ENCODE measurements at places on chromosomes 12 and 14.

- DNase-seq, result no peak
These were observed 6.7 kb downstream of the PSEN1 start for GRCh38 chr14:73143003-73143402.

DNA sequence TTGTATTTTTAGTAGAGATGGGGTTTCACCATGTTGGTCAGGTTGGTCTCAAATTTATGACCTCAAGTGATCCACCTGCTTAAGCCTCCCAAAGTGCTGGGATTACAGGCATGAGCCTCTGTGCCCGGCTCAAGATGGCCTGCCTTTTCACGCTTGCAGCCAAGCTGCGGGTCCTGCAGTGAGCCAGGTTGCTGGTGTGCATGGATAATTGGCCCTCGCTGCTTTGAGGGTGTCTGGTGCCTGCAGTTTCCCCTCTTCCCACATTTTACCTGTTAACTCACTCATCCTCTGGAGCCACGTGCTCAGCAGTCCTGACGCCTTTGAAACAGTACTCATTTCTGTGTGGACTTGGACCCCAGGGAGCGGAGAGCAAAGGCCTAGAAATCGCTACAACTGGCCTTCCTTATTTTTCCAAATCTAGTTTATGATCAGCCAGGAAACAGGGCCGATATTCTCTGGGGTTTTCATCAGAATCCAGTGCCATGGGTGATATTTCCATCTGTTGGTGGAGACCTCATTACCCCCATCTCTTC lies 42.2 kb downstream of the TPCN1 start:
- DNase-seq, result no peak

DNA sequence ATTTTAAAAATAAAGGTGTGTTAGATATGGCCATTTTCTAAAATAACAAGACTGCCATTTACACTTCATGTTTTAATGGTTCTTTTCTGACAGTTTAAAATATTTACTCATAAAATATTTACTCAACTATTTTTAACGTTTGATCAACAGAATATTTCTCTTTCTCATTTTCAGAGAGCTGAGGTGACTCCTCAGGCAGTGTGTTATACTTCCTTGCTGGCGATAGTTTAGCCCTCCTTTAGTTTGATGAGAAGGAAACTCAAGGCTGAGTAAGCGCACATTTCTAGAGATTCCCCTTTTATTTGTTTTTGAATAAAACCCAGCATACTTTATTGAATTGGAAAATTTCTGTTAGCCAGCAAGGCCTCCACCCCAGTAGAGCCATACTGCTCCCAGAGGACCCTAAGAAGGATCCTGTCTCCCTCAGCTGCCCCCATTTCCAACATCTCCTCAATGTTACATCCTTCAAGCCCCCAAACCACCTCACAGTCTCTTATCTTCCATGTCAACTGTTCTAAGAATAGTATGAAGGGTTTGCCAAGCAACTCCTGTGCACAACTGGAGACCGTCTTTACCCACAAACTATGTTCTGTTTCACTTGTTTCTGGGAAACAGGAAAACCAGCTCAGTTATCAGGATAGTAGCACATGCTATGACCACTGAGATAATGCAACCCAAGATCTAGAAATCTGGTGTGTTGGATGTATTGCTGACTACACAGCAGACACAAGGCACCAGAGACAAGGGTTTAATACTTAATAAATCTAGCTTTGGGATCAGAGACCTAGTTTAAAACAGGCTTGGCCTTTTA lies 129.5 kb downstream of the STXBP6 start:
- no peak for DNase-seq

- DNase-seq, result no peak
These were observed 171.2 kb downstream of the ERC1 start for GRCh38 chr12:1162081-1162760.

GRCh38 chr14:91270188-91270587 lies 25.7 kb upstream of the GPR68 start:
- no peak for DNase-seq

GRCh38 chr14:102164965-102165364 lies 25.3 kb downstream of the WDR20 start:
- DNase-seq, result no peak

DNA sequence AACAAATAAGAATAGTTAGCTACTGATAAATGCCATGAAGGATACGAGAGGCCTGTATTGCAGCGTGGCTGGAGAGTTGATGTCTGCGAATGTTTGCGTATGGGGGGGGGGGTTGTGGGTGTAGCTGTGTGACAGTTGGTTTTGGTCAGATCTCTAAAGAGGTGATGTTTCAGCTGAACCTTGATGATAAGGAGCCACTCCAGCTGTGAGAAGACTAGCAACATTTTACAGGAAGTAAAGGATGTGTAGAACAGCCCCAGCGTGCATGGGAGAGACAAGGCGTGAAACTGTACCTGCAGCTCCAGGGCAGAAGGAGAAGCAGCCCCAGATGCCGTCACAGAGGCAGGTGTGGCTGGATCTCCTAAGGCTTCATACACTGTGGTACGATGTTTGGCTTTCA lies 416.9 kb downstream of the TMEM132D start:
- DNase-seq, result no peak

DNA sequence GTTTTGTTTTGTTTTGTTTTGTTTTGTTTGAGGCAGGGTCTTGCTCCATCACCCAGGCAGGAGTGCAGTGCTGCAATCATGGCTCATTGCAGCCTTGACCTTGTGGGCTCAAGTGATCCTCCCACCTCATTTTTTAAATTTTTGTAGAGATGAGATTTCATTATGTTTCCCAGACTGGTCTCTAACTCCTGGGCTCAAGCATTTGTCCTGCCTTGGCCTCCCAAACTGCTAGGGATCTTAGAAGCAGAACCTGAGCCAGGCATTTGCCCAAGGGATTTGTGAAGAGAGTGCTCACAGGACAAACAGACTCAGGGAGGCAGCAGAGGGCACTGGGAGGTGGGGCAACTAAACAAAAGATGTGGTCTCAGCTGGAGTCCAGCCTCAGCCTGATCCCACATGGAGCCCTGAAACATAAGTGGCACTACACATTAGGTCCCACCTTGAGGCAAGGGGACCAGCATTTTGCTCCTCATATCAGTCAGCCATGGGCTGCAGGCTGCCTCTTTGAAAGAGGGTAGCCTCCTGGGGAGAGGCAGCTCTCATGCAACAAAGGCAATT lies 86.2 kb upstream of the CMKLR1 start:
- no peak for DNase-seq

- DNase-seq, result no peak
These were observed 36.0 kb downstream of the GCH1 start for GRCh38 chr14:54866588-54866987.

DNA sequence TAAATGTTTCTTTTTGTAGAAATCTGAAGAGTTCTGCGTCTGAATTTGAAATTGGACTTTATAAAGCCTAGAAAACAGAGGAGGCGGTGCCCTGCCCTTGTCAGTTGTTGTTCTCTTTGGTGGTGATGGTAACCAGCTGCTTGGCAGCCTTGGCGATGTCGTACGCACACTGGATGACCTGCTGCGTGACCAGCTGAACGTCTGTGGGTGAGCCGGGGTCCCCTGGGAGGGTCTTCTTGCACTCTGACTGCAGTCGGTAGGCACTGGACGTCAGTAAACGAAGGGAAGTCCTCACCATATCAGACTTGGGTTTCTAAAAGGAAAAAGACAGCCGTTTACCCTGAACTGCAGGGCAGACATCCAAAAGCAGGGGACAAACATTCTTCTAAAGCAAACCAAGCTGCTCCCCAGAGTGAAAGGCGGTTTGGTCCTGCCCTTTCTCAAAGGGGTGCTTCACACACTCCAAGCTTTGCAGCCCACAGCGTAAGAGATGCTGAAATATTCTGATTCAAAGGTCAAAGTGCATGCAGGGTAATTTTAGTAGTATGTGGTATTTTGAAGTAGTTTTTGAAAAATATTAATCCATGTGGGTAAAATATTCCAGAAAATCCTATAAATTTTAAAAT lies 32.9 kb downstream of the TCHP start:
- no peak for DNase-seq

- DNase-seq, result no peak
These were observed 105.8 kb upstream of the ATXN7L3B start for GRCh38 chr12:74431801-74432200.

DNA sequence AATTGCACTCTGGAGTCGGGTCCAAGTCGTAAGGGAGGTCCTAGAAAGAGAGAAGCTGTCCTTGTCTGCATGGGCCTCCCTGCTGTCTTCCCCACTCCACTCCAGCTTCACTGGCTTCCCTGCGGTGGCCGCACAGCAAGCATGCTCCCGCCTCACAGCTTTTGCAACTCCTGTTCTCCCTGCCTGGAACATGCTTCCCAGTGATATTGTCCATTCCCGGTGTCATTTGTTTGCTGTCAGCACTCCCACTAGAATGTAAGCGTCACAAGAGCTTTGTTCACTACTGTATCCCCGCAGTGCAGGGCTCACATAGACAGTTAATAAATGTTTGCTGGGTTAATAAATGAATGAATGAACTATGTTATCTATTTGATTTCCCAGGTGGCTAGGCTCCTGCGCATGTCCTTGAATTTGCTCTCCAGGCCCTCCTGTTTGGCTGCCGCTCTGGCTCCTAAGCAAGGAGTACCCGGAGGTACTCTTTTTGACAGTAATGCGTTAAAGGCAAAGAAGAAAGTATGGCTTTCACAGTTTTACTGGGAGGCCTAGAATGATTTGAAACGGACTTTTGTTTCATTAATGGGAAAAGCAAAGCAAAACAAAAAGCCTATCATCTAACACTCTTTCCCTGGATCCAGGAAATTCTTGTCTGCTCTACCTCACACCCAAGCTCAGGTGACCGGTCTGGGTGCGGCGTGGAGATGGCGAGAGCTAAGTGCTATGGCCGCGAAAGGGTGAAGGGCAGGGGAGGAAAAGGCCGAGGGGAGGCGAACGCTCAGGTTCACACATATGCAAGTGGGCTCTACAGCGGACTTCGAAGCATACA lies 6.2 kb upstream of the SLC7A7 start:
- DNase-seq, result no peak

GRCh38 chr14:27392153-27392552 lies 794.3 kb upstream of the NOVA1 start:
- DNase-seq, result no peak

DNA sequence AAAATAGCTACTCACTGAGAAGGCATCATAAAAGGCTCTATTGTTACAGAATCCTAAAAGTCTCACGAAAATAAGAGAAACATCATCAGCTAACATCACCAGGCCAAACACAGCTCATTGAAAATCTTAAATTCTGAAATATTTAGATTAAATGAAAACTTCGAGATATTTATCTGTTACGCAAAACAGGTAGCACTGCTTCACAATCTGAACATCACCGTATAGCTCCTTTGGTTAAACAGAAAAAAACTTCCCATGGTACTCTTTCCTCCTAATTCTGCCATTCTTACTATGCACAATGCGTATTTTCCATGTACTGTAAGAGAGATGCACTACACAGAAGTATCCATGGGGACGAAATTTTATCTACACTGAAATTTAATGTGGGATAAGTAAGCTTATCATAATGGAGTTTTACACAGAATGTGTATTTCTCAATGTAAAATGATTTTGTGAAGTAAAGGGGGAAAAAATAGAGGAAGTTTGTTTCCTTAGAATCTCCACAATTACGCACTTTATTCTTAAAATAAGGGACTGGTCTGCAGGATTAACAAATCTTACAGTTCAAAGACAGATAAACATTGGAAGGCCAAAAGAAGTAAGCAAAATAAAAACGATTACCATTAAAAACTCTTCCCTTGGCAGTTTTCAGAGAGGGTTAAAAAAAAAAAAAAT lies 1.9 kb downstream of the SGPP1 start:
- no peak for DNase-seq

- no peak for DNase-seq
These were observed 68.2 kb downstream of the SLC15A4 start for GRCh38 chr12:128755566-128755965.

DNA sequence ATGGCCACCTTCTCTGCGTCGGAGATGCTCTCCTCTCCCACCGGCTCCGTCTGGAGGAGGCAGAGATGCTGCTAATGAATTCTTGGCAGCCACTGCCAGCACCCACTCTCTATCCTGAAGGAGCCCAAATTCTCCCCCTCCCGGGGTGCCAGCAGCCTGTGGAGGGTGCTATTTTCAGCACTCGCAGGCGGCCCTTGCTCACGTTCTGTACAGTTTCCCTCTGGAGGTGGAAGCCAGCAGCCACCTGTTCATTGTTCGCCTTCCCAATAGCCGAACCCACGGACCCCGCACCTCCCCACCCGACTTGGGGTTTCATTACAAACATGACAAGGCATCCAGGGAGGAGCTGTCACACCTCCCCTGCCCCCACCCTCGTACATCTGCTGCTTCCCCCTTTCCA lies 27.8 kb downstream of the SNRNP35 start:
- no peak for DNase-seq

- DNase-seq, result no peak
These were observed 253.8 kb downstream of the TTC8 start for GRCh38 chr14:89078021-89078795.

GRCh38 chr14:57573173-57573572 lies 79.5 kb upstream of the CCDC198 start:
- no peak for DNase-seq

- DNase-seq, result peak; percentile 48
These were observed 19.9 kb upstream of the NEDD1 start for GRCh38 chr12:96886998-96887677.

GRCh38 chr12:68352067-68352466 lies 19.9 kb upstream of the MDM1 start:
- no peak for DNase-seq

GRCh38 chr12:54126029-54126695 lies 62.6 kb downstream of the SMUG1 start:
- no peak for DNase-seq

- DNase-seq, result no peak
These were observed 42.8 kb upstream of the CPSF6 start for GRCh38 chr12:69196302-69197288.

DNA sequence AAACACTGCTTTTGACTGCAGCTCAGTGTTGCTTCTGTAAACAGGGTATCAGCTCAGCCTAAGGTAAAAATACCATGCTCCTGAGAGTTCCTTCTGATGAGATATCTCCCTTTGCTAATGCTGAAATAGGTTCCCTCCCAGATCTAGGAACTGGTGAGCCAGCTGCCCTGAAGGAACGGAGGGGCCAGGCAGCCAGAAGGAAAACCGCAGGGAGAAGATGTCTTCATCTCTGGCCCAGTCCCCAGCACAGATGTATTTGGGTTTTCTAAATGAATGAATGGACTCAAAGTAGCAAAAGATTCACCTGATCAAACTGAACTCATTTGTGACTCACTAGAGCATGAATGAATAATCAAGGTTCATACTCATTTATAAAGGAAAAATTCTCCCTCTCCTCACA lies 247.8 kb downstream of the MSRB3 start:
- DNase-seq, result no peak

DNA sequence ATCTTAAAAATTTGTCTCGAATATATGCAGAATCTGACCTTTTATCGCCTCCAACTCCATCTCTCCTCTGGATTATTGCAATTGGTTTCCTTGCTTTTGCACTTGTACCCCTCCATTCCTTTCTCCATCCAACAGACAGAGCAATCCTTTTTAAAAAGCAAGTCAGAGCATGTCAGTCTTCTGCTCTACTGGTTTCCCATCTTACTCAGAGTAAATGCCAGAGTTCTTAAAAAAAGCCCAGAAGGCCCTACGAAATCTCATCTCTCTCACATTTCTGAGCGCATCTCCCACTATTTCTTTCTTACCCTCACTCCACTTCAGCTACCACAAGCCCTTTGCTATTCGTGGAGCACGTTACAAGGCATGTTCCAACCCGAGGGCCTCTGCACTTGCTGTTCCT lies 236.9 kb upstream of the DDHD1 start:
- DNase-seq, result no peak

Measured in mesothelial cell of epicardium (in vitro differentiated cells).